Activated T-helper 1 cell treated with anti-CD3 and anti-CD28 coated beads, Interleukin-2, amount 50 U/mL, for 16 hours (primary cell): ENCODE measurements at places on chromosomes 12 and 14.

DNA sequence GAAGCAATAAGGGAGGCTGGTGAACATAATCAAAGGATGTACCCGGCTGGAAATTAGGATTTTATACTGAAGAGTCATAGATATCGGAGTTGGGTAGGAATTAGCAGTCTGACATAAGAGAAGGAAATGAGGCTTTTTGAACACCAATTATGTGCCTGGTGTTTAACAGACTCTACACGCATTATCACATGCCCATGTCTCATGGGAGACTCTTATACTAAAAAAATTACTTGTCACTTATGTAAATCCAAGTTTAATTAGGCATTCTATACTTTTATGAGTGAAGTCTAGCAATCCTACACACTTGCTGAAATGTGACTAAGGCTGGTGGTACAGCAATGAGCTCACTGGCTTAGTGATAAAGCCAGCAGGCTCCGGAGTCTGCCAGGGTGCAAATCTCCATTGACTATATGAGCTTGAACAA, 93.5 kb downstream of the NUAK1 start:
- DNase-seq: no peak

GRCh38 chr12:71218616-71219015, 60.8 kb upstream of the TSPAN8 start:
- no peak for DNase-seq

DNA sequence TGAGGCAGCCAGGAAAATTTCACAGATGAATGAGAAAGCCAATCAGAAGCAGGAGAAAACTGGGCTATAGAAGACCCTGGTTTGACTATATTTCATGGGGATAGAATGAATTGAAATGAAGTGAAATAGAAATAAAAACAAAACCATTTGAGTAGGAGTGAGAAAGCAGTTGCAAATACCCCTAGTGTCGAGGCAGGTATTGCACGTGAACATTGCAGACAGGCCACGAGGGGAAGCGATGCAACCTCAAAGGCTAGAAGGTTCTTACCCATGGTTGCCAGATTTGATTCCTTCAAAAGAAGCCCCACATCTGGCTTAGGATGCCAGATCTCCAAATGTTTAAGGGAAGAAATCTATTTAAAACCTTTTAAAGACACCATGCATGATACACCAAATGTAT, 648.9 kb downstream of the VRK1 start:
- no peak for DNase-seq

- DNase-seq: no peak
Measured at GRCh38 chr14:28407031-28407825, 359.4 kb upstream of the FOXG1 start.

GRCh38 chr12:93144109-93144508, 215.0 kb upstream of the EEA1 start:
- DNase-seq: no peak

GRCh38 chr12:75715323-75715644, 203.9 kb upstream of the KRR1 start:
- DNase-seq: no peak

GRCh38 chr14:35247777-35248475, 44.3 kb upstream of the PSMA6 start:
- DNase-seq: no peak

DNA sequence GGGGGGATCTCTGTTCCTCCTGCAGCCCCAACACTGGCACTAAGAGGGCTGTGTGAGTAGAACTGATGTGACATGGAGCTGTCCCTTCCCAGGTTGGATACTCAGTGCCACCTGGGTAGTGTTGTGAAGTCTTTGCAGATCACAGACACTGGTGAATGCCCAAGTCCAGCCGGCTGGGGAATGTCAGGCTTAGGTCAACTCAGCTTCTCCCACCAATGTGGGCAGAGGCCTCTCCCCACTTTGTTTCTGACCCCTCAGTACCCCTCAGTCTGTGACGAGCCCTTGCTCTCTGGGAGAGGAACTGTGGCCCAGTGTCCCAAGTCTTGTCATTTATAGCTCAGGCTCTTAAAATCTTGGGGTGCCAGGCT, 11.3 kb downstream of the SLC25A29 start:
- DNase-seq: no peak

GRCh38 chr14:68547305-68548193, 245.3 kb downstream of the ZFP36L1 start:
- no peak for DNase-seq

GRCh38 chr12:116480210-116480810, 78.9 kb upstream of the MAP1LC3B2 start:
- DNase-seq: no peak

GRCh38 chr12:79521576-79521975, 169.2 kb downstream of the PAWR start:
- DNase-seq: no peak

- no peak for DNase-seq
Measured at GRCh38 chr12:24600996-24601395, 347.9 kb downstream of the BCAT1 start.

DNA sequence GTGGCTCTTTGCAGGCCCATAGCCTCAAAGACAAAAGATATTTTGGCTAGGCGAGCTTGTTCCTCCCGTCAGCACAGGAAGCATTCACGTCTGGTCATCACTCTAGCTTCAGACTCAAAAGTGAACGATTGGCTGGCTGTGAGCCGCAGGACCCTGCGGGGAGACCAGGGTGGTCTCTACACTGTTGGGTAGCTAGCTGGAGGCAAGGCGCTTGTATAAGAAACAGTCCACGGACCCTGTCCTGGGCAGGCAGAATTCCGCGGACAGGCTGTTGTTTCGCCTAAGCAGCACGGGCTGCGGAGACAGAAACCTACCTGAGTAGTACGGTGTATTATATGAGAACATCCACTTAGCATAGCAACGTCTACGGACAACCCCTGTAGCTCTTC, 29.6 kb downstream of the WBP11 start:
- DNase-seq: peak; percentile 8

DNA sequence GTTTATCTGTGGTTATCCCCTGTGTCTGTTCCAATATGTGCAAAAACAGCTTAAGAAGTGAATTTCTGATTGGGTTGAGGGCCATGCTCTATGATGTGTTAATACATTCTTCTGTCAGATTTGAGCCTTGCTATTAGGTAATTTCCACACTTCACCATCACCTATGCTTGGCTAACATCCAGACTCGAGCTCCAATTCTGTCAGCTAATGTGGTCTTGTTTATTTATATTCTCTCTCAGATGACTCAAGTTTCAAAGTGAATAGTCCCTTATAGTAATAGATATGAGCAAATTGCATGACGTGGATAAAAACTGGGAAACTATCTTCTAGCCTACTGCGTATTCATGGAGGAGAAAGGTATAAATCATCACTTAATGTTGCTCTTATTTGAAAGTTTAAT, 451.3 kb downstream of the SNAPC1 start:
- DNase-seq: no peak

- DNase-seq: no peak
Measured at GRCh38 chr12:98355322-98355721, 160.1 kb upstream of the TMPO start.

- no peak for DNase-seq
Measured at GRCh38 chr12:67674417-67674816, 25.9 kb downstream of the DYRK2 start.

GRCh38 chr12:63978519-63978918, 134.0 kb downstream of the SRGAP1 start:
- no peak for DNase-seq

DNA sequence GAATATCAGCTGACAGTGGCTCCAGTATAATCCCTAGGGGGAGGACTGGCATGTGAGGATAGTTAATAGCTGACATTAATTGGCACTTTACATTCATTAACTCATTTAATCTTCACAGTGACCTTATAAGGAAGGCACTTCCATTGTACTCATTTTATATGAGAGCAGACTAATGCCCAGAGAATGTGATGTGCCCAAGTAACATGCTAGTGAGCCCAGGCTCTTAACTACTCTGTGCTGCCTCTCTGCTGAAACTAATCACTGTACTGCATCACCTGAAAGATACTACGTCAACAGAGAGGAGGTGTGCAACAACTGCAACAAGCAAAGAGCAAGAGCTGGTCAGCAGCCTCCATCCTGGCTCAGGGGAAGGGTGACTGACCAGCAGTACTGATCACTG, 40.1 kb downstream of the GALNT4 start:
- no peak for DNase-seq

DNA sequence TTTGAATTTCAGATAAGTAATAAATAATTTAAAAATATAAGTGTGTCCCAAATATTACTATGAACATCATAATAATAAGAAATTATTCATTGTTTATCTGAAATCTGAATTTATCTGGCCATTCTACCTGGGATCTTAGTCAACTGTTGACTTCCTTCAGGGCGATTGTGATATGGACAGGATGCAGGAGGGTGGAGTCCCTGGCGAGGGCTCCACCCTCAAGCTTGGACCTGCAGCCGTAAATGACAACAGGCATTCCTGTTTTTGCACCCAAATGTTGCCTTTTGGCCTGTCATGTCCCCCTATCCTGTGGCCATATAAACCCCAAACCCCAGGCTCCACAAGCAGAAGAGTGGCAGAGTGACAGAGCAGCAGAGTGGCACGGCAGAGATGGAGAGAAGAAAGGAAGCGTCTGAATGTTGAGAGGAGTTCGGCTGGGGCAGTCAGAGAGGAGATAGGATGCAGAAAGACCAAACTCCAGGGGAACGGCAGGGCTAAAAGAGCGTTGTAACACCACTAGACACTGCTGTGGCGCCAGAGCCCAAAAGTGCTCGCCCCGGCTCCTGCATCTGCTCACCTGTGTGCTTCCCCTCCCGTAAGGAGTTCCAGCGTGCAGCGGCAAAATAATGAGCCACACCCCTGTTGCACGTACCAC, 39.4 kb upstream of the FUT8 start:
- no peak for DNase-seq

- no peak for DNase-seq
Measured at GRCh38 chr12:64665514-64665913, 55.2 kb downstream of the RASSF3 start.

GRCh38 chr12:40376533-40377267, 151.9 kb downstream of the LRRK2 start:
- no peak for DNase-seq

DNA sequence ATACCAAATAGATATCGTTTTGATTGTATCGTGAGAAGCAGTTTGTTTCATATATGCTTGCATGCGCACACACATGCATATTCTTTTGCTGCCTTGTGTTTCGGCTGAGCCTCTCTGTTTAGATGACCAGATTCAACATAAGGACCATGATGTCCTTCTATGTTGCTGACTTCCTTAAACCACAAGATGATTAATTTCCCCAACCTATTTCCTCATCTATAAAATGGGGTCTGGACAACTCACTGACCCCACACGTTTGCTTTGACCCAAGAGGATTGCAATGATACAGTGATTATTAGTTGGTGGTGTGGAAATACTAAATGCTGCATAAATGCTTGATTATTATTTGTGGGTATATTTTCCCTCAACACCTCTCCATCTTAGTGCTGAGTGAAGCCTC, 16.8 kb upstream of the FOS start:
- no peak for DNase-seq

DNA sequence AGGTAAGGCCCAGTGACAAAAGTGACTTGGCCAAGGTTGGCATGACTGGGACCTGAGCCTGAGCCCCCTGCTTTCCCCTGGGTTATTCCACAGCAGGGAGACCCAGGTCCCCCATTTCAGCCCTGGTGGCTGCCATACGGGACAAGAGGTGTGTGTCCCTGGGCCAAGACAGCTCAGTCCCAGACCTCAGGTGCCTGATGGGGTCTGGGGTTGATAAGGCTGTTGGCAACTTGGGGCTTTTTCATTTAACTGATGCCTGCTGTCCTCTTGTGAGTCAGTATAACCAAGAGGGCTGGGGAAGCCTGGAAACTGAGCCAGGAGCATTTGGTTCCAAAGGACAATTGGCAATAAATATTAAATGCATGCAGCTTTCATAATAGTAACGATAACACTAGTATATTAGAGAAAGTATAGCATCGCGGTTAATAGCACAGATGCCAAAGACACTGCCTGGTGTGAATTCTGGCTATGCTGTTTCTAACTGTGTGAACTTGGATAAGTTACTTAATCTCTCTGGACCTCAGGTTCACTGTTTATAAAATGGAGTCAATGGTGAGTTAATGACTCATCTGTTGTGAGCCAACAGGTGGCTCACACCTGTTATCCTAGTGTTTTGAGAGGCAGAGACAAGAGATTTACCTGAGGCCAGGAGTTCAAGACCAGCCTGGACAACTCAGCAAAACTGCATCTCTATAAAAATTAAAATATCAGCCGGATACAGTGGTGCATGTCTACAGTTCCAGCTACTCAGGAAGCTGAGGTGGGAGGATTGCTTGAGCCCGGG, 898 bp downstream of the SDSL start:
- DNase-seq: no peak

GRCh38 chr14:101505236-101505970, 55.9 kb upstream of the DIO3 start:
- no peak for DNase-seq

DNA sequence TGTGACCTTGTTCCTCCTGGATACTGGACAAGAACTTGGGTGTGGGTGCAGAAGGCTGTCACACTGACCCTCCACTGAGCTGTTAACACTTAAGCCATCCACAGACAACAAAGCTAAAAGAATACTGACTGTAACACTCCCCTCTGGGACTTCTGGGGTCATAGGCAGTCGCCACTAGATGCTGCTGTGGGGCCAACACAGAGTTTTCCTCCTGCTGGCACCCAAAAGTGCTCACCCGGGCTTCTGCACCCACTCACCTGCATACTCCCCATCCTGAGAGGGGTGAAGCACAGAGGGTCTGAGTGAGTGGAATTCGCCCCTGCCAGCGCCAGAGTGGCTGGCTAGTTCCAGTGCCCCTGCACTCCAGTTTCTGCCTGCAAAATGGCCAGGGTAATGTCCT, 422.4 kb upstream of the LMO3 start:
- DNase-seq: no peak

DNA sequence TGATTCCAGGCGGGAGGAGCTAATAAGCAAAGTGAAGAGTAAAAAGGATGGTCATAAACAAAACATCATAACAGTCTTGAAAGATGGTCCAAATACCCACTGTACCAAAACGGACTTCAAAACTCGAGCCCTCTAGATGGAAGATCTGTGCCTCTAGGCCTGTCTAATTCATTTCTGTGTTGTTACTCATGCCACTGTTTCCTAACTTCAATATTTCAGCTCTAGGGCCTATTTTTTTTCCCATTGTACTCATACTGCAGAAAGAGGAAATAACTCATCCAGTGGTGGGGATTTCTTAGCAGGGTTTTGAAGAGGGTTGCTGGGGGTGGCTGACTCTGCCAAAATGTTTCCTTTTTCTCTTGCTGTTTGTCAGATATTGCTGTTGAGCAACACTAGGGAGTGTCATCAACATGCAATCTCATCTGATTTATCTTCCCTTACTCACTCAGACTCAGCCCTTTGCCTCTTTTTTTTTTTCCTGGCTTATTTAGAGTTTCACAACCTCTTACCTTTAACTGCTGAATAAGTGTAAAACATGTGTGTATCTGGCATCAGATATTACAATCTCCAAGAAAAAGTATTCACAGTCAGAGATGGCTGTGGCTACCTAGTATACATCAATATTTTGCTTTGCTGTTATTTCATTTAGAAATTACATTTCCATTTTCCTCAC, 189.6 kb downstream of the DUSP6 start:
- peak; percentile 25 for DNase-seq

- DNase-seq: no peak
Measured at GRCh38 chr12:28958553-28959195, 190.4 kb upstream of the FAR2 start.

- DNase-seq: no peak
Measured at GRCh38 chr12:3913278-3913677, 40.1 kb upstream of the PARP11 start.
